ENCODE measurements at places on chromosomes 7 and 10. TPM values are rescaled to one million over a fixed set of nuclear protein-coding genes. Genes with fewer than 3 reads are reported as not detected.

NUDT1 gene
- 8.3 TPM for total RNA-seq

ZNF487 gene
- 4.4 TPM for total RNA-seq

MBL2 gene
- total RNA-seq, result not detected

MKX gene
- not detected for total RNA-seq

TAS2R4 gene
- 1.9 TPM for total RNA-seq

PTF1A gene
- not detected for total RNA-seq

CLEC2L gene
- total RNA-seq, result not detected

STAG3 gene
- 2.2 TPM for total RNA-seq

SVOPL gene
- total RNA-seq, result not detected

PLEKHS1 gene
- not detected for total RNA-seq

SLC18A3 gene
- total RNA-seq, result not detected

BAIAP2L1 gene
- total RNA-seq, result 4.2 TPM

COL28A1 gene
- 0.17 TPM for total RNA-seq

TMEM60 gene
- 11.7 TPM for total RNA-seq

PTPRE gene
- 4.8 TPM for total RNA-seq

ANKRD1 gene
- 24.2 TPM for total RNA-seq

ITGA8 gene
- total RNA-seq, result 43.7 TPM

CYP3A7 gene
- total RNA-seq, result not detected

ADRA2A gene
- 2.0 TPM for total RNA-seq

AGAP4 gene
- total RNA-seq, result 3.2 TPM

ADAM8 gene
- 2.7 TPM for total RNA-seq

CUZD1 gene
- 0.52 TPM for total RNA-seq

CHAT gene
- not detected for total RNA-seq

TMEM140 gene
- total RNA-seq, result 17.7 TPM

POLL gene
- total RNA-seq, result 16.5 TPM

PROSER2 gene
- total RNA-seq, result 1.9 TPM

CYP17A1 gene
- not detected for total RNA-seq

LDB3 gene
- 0.96 TPM for total RNA-seq

IFIT1B gene
- total RNA-seq, result not detected

HHEX gene
- 9.2 TPM for total RNA-seq

Measured in smooth muscle cell of the pulmonary artery (primary cell).